Prostate gland (tissue), 2 donors: ENCODE measurements at places on chromosomes 3 and 15.

GRCh38 chr3:169710619-169711018 is 47.1 kb upstream of the MECOM start:
- DNase-seq = no peak

DNA sequence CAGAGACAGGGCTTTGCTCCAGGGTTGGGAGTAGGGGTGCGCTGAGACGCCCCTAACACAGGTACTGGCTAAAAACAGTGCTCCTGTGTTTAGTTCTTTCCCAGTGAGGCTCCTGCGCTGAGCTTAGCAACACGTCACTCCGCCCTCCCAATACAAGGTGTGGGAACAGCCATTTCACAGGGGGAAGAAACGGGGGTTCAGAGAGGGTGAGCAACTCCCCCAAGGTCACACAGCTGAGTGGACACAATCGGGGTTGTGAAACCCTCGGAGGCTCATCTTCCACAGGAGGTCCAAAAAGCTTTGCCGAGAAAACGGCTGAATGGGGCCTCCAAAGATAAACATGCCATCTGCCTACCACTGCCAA is 628 bp downstream of the PRRT3 start:
- no peak for DNase-seq

GRCh38 chr15:100544338-100544841 is 15.6 kb upstream of the CERS3 start:
- no peak for DNase-seq

DNA sequence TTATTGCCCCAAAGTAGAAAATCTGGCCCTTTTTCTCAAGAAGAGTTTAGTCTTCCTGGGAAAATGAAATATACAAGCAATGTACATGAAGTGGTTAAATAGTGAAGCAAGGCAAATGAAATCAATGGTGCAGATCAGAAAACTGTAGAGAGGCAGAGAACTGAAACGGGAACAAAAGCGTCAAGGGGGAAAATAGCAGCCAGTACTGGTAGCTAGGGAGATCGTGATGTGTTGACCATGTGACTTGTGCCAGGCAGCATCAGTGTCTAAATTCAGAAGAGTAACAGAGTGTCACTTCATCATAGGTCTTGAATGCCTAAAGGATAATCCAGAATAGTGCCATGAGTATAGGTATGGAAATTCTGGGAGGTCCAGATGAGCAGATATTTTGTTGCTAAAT is 163.1 kb downstream of the CHL1 start:
- no peak for DNase-seq

DNA sequence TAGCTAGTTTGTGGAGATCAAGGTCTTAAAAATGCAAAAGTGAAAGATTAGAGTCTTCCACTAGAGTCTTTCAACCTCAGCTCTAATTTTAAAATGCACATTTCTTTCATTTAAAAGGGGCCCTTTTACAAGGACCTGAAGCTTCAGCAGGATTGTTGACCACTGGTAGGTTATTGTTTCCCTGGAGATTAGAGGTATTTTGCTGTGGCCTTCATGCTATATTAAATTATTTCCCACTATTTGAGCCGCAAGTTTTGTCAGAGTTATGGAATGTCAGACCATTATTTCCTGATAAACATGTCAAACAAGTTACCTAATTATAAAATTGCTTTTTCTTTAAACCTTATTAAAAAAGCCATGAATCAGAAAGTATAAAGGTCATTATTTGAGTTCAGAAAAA is 103.1 kb upstream of the CCNL1 start:
- no peak for DNase-seq

DNA sequence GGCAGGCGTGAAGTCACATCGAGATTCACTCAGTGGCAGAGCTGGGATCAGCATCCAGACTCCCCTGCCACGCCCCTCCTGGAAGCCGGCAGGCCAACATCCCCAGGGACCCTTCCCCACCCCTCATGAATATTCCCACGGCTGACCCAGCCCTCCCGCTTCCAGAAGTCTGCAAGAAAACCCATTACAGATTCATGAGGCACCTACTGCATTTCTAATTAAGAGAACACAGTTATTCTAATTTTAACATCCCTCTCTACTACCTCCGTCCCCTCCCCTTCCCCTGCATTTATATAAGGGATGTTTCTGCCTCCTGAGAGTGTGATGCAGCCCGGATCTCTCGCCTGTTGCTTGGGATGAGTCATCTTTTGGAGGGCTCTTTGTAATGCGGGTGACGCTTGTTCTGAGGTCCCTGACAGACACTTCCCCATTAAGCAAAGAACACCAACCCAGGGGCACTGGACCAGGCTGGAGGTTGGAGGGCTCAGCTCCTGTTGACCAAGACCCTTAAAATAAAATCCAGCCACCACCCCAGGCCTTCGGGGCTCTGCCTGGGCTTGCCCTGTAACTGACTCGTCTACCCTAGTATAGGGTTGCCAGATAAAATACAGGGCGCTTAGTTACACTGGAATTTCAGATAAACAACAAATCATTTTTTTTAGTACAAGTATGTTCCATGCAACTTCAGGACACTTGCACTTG is 118.7 kb downstream of the NUP210 start:
- DNase-seq = no peak

GRCh38 chr3:190848870-190849269 is 13.6 kb downstream of the GMNC start:
- DNase-seq = no peak

DNA sequence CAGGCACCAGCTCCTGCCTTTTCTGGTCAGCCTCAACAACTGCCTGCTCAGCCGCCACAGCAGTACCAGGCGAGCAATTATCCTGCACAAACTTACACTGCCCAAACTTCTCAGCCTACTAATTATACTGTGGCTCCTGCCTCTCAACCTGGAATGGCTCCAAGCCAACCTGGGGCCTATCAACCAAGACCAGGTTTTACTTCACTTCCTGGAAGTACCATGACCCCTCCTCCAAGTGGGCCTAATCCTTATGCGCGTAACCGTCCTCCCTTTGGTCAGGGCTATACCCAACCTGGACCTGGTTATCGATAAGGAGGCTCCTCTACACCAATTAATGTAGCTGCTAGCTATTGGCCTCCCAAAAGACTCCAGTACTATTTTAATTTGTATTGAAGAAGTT is 38.9 kb downstream of the TFG start:
- DNase-seq = no peak

GRCh38 chr3:16101295-16102186 is 72.9 kb upstream of the GALNT15 start:
- no peak for DNase-seq

- no peak for DNase-seq
Measured at GRCh38 chr15:61275901-61276300, 46.8 kb upstream of the RORA start.

- DNase-seq = peak; percentile 59
Measured at GRCh38 chr3:50194128-50194902, 2.9 kb downstream of the GNAT1 start.

DNA sequence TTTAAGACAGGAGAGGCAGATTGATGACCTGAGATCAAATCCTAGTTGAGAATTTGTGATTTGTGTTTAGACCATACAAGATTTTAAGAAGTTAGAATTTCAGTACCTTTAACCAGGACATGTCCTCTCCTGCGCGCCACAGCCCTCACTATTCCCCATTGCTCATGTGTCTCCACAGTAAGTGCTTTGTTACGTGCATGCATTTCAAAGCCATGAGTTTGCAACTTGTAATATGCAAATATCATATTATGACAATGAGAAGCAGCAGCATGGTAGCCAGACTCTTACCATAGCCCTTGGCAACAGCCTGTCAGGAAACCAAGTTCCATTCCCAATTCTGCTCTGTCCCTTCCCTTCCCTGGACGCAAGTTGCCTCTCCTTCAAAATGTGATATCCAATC is 73.3 kb upstream of the ATP13A5 start:
- DNase-seq = no peak

- DNase-seq = no peak
Measured at GRCh38 chr3:171428321-171428787, 31.9 kb downstream of the TNIK start.

- DNase-seq = no peak
Measured at GRCh38 chr15:25852661-25853524, 10.2 kb downstream of the ATP10A start.

DNA sequence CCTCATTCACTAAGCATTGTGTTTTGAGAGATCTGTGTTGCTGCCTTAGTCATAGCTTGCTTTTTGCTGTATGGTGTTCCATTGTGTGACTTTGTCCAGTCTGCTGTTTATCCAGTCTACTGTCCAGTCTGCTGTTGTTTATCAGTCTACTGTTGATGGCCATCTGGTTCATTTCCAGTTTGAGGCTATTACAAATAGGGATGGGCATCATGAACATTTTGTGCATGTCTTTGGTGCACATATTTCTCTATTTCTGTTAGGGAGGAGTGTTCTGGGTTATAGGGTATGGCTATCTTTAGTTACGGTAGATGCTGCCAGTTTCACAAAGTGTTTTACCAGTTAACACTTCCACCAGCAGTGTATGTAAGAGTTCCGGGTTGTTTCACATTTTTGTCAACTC is 22.2 kb upstream of the CLEC3B start:
- no peak for DNase-seq

DNA sequence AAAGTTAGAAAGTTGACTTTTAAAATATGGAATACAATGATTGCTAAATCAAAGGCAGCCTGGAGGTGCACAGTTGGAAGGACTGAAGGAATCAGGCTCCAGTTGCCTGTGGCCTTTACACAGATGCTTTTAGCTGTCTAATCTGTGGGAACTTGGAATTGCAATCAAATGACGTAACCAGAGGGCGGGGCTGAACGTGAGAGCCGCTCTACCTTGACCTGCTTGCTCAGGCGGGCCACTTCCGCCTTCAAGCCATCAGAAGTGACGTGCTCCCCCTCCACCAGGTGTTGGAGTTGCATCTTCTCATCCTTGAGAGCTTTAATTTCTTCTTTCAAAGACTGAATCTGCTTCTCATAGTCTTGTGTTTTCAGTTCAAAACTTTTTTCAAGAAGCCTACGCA is 37.7 kb upstream of the GNB5 start:
- no peak for DNase-seq

GRCh38 chr3:108947855-108948254 is 5.8 kb downstream of the GUCA1C start:
- DNase-seq = no peak

- no peak for DNase-seq
Measured at GRCh38 chr15:67241132-67241855, 13.2 kb downstream of the AAGAB start.

GRCh38 chr3:39990532-39990931 is 181.1 kb downstream of the MYRIP start:
- peak; percentile 33 for DNase-seq

GRCh38 chr3:127041264-127041820 is 58.4 kb downstream of the PLXNA1 start:
- DNase-seq = no peak

GRCh38 chr3:184181596-184181995 is 4.4 kb upstream of the ABCF3 start:
- no peak for DNase-seq

DNA sequence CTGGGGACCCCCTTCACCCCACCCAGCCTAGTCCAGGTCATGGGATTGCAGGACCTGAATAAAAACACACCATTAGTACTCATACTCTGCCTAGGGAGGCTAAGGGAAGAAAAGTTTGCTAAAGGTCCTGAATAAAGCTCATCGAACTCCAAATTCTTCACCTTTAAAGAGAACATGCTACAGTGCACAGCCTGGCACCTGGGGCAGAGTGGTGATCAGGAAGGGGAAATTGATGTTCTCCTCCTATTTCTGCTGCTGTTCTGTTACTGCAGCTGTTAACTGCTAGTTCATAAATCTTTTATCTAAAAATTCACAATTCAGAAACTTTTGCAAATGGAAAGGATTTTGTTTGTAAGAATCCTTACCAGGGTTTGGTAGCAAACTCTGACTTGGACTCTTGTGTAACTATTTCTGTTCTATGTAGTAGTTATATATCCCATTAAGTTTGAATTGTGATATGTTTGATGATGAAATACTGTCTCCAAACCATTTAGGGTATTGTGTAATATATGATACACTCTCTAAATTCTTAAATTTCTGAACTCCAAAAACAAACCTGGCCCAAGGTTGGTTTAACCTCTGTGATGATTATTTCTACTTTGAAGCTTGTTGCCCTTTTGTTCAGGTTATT is 27.9 kb downstream of the MCTP2 start:
- DNase-seq = no peak

- DNase-seq = no peak
Measured at GRCh38 chr3:174218016-174218415, 641.1 kb upstream of the NAALADL2 start.

DNA sequence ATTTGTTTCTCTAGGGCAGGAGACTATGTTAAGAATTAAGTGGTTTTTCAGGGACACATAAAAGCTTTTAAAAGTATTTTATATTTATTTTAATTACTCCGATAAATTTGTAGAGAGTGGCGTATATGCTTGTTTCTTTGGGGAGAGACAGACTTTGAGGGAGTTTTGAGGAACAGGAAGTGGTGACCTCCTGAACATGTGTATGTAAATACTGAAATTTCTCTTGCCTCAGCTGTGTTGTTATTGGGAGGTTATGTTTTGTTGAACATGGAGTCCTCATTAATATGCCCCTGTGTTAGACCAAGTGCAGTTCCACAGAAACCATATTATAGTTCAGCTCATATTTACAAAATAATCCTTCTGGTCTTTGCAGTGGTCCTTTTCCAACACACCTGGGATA is 41.8 kb upstream of the UTS2B start:
- DNase-seq = no peak

GRCh38 chr3:168598250-168598649 is 502.5 kb upstream of the GOLIM4 start:
- no peak for DNase-seq

DNA sequence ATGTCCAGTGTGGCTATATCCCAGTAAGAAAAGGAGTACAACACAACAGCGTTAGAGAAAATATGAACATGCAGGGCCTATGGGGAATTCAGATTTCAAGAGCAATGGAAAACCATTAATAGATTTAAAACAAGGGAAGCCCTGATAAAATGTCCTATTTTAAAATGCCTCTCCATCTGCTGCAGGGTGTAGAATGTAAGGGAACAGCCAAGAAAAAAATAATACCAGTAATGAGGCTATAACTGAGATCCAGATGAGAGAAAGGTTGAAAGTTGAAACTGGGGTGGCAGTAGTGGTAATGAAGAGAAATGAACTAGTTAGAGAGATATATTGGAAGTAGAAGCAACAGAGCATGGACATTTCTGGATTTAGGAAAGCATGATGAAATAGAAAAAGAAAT is 226.1 kb downstream of the KCNMB2 start:
- DNase-seq = no peak
